ENCODE measurements at places on chromosomes 3 and 15.

GRCh38 chr3:80079886-80080285 is 312.1 kb upstream of the ROBO1 start:
- no peak for DNase-seq

DNA sequence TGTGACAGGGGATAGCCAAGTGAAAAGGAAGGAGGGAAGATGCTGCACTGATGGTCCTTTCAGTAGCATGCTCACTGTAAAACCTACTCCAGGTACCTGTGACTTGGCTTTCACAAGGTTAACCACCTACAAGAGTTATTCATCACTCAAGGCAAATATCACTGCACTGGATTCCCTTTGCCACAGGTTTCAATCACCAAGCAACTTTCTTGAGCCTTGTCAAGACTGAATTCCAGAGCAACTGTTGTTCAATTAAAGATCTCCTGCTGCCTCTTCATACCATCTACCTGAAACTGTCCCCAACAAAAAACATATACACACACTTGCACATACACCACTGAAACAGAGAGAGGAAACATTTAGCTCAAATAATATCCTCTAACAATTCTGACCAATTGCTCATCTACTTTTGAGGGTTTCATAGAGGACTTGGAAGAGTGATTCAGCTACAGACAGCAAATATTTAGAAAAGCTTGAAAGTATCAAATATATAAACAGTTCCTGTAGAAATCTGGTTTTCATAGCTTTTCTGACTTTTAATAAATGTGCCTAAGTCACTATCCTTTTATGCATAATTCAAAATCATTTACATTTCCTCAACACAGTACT is 6.5 kb downstream of the IGF2BP2 start:
- DNase-seq: no peak

- DNase-seq: no peak
These were observed 26.2 kb downstream of the ALDH1A2 start for GRCh38 chr15:58039079-58040035.

DNA sequence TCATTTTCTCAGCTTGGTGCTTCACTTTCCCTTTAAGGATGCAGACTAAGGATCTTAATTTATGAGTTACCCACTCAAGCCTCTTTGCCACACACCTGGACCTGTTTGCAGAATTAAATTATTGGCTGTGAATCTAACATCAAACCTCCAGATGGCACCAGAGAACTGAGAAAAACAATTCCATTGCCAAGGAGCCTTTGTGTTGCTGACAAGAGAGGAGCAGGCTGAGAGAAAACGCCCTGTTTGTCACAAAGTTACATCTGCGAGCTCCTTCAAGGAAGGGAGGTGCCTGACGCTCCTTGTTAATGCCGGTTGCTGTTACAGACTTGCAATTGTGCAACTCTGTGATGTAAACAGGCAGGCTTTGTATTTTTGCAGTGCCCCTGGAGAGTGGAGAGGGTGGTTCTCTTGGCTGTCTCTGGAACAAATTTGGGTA is 36.3 kb upstream of the TMC3 start:
- no peak for DNase-seq

DNA sequence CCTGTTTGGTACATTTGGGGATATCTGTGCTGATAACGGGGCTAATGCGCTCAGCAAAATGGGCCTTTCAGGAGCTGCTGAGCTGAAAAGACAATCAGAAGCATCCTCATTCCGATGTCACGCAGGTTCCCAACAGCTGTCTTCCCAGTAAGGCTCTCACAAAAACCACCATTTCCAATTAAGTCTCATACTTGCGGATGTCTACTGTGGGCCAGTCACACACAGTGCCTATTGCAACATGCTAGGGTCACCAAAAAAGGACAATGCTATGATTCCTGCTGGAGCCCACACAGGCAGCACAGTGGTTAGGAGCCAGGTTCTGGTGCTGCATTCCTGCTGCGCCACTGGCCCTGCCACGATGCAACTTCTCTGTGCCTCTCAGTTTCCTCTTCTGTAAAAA is 16.4 kb upstream of the LDHAL6B start:
- no peak for DNase-seq

GRCh38 chr15:81117136-81117535 is 16.9 kb upstream of the CFAP161 start:
- no peak for DNase-seq

- DNase-seq: no peak
These were observed 109.0 kb downstream of the OSBPL10 start for GRCh38 chr3:31871939-31872507.

DNA sequence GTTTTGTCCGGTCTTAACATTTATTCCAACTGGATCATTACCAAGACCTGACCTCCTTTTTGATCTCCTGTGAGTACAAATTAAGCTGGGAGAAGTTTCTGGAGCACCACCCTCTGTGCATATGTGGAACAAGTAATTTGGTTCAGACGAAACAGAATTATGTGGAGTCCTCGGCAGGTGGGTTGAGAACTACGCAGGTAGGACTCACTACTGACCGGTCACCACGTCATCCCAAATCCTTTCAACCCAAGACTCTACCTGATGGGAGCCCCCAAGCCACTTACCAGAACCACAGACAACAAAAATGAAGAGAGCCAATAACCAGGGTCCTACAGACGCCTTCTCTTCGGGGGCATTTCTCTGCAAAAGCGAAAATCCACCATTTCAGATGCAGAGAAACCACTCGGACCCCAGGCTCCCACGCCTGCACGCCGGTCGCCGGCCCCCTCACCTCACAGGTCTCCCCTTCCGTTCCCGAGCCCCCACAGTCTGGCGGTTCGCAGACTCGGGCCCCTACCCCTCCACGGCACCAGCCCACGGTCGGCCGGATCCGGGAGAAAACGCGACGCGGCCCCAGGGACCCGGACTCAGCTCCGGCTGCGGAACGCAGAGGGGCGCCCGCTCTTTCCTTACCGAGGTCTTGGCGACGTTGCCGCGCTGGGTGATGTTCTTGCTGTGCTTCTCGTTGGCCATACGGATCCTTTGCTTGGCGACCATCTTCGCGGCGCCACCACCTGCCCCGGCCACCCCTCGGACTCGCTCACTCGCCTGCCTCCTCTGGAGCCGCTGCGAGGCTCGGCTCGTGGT is 674 bp downstream of the SERP1 start:
- no peak for DNase-seq

- no peak for DNase-seq
These were observed 113.9 kb downstream of the RORA start for GRCh38 chr15:61115241-61115640.

Measured in activated T-cell treated with anti-CD3 and anti-CD28 coated beads for 48 hours (primary cell).